ENCODE measurements at places on chromosomes 3 and 15.
A peak's percentile ranks its signal among the peaks of the same experiment; 100 is the strongest.

- DNase-seq: no peak
These were observed 54.9 kb downstream of the NSUN3 start for GRCh38 chr3:94117729-94118128.

- no peak for DNase-seq
These were observed 23.0 kb downstream of the KY start for GRCh38 chr3:134627831-134628230.

GRCh38 chr15:57495041-57495440, 96.7 kb upstream of the MYZAP start:
- no peak for DNase-seq

- DNase-seq: no peak
These were observed 26.6 kb downstream of the SRPRB start for GRCh38 chr3:133831966-133832801.

GRCh38 chr3:112689989-112690388, 49.0 kb upstream of the CCDC80 start:
- DNase-seq: no peak

DNA sequence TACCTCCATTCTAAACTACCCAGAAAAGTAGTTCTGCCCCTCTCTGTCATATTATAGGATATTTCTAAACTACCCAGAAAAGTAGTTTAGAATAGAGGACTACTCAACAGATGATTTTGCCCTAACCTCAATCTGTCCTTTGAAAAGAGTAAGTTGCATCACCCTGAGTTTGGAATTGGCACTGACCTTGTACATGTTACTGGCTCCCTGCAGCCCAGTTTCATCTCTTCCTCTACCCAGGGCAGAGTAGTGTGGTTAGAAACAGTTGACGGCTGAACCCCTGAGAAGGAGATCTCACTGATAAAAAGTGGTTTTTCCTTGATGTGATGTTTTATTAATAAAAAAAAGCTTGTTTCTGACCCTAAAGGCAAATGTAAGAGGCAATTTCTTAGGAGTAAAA, 340.5 kb upstream of the NECTIN3 start:
- DNase-seq: no peak

- no peak for DNase-seq
These were observed 52.0 kb upstream of the CORO2B start for GRCh38 chr15:68526784-68527183.

- no peak for DNase-seq
These were observed 55.8 kb downstream of the GUCA1C start for GRCh38 chr3:108897883-108898282.

GRCh38 chr3:114460459-114460858, 166.6 kb downstream of the TIGIT start:
- no peak for DNase-seq

GRCh38 chr3:20097015-20097414, 56.8 kb downstream of the KAT2B start:
- DNase-seq: no peak

- DNase-seq: no peak
These were observed 49.4 kb upstream of the SYNPR start for GRCh38 chr3:63228677-63229076.

GRCh38 chr3:160129459-160130061, 95.7 kb upstream of the C3orf80 start:
- DNase-seq: no peak

DNA sequence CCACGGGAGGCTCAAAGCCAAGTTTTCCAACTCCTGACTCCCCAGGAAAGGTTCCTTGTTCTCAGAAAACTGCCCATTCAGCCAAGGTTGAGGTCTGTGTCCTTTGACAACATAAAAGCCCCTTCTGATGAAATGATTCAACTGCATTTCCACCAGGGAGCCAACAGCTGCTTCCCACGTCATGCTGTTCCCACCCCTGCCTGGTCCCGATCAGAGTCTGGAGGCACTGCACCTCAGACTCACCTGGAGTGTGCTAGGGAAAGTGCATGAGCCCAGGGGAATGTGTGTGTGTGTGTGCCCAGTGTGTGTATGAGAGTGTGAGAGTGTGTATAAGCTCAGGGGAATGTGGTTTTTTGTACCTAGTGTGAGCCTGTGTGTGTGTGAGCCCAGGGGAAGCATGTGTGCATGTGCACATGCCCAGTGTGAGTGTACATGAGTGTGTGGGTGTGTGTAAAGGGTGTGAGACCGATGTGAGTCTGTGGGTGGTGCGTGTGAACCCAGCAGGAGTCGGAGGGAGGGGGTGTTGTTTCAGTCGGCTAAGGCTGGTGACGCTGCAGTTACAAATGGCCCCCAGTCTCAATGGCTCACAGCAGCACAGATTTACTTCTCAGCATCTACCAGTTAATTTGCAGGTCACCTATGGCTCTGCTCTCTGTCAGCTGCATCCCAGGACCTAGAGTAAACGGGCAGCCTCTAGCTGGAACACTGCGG, 20.3 kb upstream of the SLC6A1 start:
- DNase-seq: no peak

DNA sequence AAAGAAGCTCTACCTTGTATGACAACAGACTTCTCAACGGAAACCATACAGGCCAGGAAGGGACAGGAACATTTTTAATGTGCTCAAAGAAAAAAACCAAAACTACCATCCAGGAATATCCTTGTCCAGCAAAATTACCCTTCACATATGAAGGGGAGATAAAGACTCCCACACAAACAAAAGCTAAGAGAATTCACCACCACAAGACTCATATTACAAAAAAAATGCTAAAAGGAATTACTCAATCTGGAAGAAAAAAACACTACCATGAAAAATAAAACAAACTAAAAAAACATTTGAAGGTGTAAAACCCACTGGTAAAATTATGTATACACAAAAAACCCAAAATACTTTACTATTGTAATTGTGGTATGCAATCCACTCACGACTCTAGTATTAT, 57.2 kb downstream of the DLG1 start:
- DNase-seq: no peak

DNA sequence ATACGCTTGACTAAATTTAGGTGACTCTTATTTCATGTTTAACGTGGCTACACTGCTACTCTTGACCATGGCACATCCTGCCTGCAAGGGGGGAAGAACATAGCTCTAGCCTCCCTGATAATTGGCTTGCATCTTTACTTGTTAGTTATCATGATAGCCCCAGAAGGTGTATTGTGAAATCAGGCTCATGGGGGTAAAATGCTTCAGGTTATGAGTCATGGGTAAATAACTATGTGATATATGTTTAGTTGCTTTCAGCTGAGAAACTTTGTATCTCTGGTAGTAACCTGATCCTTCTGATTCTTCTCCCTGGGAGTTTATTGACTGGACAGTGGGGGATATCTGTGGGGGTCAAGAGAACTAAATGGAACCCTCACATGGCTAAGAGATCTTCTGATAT, 660.8 kb upstream of the UBE2E2 start:
- no peak for DNase-seq

GRCh38 chr15:90018216-90018831, 17.2 kb downstream of the ZNF710 start:
- no peak for DNase-seq

- no peak for DNase-seq
These were observed 242.0 kb upstream of the SETMAR start for GRCh38 chr3:4061195-4061594.

DNA sequence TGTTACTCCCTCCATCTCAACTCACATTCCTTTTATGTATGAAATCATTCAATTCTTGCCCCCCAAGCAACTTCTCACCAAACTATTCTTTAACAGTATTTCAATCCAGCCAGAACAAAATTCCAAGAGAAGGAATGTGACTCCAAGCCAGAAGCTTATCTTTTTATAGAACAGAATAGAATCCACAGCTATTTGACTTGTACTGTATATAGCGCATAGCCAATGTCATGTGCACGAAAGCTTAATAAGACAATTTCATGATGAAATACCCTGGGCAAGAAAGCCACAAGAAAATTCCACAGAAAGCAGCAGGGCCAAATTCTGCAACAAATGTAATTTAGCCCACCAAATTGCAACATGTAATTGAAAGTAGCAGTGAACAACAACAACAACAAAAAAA, 127.6 kb upstream of the UBE2E2 start:
- no peak for DNase-seq

GRCh38 chr15:92011611-92012367, 158.3 kb downstream of the SLCO3A1 start:
- DNase-seq: no peak

DNA sequence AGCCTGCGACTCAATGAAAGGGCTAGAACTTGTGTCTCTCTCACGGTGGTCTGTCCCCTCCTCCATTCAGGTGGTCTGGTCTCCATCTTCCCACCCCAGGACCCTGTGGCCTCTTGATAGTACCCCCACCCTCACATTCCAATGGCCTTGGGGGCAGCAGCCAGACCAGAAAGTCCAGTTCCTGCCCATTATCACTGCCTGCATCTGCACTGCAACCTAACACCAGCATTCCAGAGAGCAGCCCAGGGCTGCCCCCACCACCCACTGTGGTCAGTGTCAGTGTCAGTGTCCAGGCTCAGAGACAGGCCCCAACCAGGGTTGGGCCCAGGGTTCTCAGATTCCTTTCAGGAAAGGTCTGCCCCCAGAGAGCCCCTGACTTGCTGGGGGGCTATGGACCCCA, 12.6 kb downstream of the IGDCC3 start:
- DNase-seq: no peak

DNA sequence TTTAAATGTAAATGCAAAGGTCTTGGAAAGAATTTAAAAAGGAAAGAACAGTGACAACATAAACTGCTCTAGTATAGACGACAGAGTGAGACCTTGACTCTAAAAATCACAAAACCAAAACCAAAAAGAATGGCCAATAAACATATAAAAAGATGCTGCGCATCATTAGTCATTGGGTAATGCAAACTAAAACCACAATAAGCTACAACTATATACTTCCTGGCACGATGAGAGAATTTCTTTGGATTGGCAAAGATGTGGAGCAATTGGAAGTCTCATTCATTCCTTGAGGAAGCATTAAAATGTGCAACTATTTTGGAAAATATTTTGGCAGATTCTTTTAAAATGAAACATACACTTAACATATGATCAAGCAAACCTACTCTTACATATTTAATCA, 98.7 kb upstream of the ZPLD1 start:
- DNase-seq: no peak

- DNase-seq: no peak
These were observed 62.0 kb upstream of the ACP3 start for GRCh38 chr3:132255041-132255745.

DNA sequence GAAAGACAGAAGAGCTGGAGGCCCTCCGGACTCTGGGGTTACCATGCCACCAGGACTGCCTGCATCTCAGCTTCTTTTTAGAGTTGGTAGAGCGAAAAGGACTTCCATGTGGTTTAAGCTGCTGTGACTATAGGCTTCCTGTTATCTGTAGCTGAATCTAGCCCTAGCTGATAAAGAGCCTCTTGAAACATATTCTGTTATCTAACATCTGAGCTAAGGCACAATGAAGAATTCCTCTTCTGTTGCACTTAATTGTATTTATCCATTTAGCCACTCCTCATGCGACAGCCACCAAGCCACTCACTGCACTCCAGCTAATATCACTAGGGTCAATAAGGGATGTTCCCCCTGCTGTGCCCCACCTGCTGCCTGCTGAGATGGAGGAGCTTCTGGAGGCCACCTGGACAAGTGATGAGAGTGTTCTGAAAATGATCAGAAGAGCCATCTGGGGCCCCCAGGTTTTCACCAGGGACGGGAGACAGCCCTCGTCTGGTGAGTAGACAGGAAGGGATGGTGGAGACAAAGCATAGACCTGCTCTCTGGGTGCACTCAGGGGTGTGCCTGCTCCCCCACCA, 94.6 kb upstream of the PLXNA1 start:
- DNase-seq: no peak

- DNase-seq: no peak
These were observed 5.7 kb downstream of the GHSR start for GRCh38 chr3:172442606-172443005.

DNA sequence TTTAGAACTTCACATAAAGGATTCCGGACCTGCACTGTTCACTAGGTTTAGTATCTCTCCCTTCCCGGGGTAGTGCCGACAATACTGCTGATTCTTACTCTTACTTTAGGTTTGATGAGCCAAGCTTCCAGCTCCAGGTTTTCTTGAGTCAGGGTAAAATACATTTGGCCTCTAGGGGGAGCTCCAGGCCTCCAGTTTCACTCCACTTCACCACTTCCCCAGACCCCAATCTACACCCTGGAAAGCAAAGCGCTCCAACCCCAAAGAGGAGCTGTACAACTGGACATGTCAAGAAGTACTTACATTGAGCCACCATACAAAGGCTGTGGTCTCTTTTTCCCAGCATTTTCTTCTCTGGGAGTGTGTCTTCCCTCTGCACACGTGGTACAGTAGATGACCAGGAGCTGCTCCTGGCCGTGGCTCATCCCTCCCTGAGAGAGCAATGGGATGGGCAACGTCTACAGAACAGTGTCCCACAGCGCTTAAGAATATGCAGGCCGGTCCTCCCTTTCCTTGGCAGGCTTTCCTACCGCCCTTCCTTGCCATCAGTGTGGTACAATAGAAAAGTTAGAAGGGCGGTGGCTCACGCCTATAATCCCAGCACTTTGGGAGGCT, 93.9 kb upstream of the CCDC80 start:
- peak; percentile 74 for DNase-seq

GRCh38 chr15:96324192-96324895, 6.2 kb upstream of the NR2F2 start:
- no peak for DNase-seq

DNA sequence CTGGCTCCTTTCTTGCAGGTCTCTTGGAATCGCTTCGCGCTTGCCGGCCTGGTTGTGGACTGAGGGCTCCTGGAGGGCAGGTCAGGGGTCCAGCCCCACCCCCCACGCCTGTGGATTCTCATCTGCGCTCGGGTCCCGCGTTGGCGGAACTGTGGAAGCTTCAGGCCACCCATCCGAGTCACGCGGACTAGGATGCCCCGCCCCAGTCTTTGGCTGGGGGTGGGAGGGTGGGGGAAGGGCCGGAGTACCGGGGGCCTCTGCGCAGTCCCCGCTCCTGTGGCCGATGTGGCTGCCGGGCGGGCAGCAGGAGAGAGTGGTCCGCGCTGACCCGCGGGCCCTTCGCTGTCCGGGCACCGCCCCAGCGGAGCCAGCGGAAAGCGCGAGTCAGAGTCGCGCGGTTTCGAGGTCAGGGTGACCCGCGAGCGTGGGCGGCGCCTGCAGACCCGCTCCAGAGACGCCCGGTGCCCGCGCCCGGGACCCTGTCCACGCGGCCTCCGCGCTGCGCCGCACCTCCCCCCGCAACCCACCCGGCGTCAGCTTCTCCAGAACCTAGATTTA, 114.2 kb downstream of the KLF13 start:
- DNase-seq: peak; percentile 44

DNA sequence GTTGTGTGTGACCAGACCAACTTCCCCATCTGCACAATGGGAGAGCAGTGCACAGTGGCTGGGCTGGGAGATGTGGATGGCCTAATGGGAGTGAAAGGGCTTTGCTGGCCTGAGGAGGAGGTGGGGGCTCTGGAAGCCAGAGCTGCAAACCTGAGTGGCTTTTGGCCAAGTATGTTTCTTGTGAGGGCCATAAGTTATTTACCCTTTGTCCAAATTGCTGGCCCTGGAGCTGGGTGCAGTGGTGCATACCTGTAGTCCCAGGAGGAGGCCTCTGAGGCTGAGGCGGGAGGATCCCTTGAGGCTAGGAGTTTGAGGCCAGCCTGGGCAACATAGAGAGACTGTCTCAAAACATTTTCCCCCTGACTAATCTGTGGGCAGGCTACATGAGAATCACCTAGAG, 129.1 kb downstream of the WNT7A start:
- no peak for DNase-seq

GRCh38 chr3:10329495-10330015, 8.6 kb upstream of the SEC13 start:
- no peak for DNase-seq

- DNase-seq: no peak
These were observed 425.0 kb downstream of the TIGIT start for GRCh38 chr3:114718898-114719210.
